HFF-Myc (cell line): ENCODE measurements at places on chromosomes 3 and 15.

DNA sequence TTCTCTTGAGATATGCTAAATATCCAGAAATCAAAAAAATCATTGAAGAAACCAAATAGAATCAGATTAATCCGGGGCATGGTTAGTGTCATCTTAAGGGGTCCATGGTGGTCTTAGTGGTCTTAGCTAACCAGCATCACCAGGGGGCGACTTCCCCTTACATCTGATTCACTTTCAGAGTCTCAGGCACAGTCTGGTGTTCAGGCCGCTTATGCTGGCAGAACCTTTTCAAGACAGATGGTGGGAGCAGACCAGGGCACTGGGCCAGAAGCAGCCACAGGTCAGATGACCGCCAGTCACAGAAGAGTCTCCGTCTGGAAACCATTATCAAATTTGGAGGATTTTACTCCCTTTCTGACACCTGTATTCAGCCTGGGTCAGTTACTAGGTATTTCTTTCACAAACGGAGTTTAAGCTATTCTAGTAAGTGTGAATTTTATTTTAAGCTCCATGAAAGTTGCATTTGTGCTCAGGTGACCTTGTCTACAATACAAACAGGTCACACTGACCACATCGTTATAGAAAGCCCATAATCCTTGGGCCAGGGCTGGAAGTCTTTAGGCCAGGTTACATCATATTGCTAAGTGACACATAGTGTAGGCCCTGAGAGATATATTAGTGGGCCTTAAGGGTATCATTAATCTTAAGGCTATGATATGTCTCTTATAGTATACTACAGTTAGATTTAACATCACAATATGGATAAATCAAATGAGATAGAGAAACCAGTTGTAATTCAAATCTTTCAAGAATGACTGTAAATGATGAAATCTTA, 365.5 kb downstream of the GBE1 start:
- DNase-seq: no peak

GRCh38 chr3:142858043-142858442, 30.8 kb downstream of the PCOLCE2 start:
- DNase-seq: no peak

DNA sequence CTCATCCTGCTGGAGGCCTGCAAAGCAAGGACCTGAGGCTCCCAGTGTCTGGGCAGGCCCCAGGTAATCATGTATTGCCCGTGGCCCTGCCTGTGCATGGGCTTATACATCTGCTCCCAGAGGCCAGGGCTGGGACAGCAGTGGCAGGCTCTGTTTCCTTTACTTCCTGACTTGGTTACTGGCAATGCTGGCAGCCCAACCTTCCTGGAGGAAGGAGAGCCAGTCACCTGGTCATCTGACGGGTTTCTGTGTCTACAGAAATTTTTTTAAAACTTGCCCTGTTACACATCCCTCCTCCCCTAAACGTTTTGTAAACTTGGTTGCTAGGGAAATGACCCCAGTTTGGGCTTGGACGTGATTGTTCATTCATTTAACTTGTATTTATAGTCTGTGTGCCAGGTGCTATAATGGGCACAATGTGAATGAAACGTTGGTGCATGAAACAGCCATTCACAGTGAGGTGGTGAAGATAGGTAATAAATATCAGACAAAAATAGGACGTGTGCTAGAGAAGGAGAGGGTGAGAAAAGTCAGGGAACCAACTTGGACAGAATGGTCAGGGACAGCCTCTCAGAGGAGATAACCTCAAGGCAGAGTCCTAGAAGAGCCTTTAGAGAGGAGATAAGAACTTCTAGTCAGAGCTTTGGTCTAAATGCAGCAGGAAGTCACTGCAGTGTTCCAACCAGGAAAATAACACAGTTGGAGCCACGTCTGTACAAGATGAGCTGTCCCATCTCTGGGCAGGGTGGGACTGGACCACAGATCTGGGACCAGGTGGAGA, 14.1 kb downstream of the TEX264 start:
- DNase-seq: no peak

DNA sequence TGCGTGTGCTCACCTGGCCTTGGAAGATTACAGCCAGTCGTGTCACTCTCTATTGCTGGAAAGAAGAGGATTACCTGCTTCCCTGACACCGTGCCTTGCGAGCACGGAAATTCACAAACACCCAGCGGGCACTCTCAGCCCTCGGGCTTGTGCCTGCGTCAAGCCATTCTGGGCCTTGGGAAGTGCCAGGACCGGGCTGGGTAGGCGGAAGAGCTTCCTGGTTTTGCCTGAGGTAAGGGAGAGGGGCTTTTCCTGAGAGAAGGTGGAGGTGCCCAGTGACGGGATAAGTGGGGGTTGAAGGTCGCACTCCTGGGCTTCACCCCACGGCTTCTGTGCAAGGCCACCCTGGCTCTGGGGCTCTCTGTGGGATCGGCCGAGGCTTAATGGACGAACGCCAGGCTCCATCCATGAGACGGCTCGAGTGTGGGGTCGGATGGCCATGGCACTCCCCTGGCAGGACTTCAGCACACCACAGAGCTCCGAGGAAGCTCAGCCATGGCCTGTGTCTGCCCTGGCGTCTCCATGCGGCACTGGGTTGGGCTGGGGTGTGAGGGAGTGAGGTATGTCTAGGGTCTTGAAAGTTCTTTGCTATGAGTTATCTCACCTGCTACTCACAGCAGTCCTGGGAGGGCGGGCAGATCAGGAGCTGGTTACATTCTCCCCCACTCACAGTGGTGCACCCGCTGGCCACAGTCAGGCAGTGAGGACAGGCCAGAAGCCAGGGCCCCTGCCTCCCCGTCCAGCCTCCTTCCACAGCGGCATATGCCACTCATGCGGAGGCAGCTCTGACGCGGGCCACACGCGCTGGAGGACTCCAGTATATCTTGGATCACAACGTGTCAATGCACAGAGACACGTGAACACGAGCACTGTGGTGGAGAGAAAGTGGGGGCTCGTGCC, 209.0 kb downstream of the XXYLT1 start:
- no peak for DNase-seq

GRCh38 chr3:10602271-10602670, 96.9 kb upstream of the ATP2B2 start:
- DNase-seq: no peak

DNA sequence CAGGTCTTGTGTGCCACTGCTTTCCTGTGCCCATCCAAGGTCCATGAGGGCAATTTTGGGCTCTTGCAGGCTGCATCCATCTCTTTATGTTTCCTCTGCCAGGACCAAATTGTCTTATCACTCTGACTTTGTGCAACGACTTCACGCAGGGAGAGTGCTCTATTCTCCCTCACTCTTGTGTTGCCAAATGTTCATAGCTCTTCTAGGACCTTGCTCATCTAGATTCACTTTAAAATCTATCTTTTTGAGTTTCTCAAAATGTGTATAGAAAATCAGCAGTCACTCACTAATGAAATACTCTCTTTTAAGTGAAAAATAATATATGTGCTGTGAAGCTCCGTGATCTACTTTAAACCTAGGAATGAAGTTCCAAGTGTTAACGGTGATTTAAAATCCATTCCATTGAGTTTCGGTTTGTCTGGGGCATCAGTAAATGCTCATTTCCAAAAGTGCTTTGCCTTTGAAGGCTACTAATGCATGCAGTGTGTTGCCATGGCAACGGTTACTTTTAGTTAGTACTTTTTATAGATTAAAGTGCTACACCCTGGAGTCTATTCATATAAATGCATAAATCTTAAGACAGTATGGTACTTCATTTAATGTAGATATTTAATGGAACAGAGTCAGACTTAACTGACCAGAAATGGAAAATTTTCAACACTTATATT, 46.6 kb upstream of the GOLGA8J start:
- DNase-seq: no peak

- no peak for DNase-seq
Observed at GRCh38 chr3:46112984-46113383, 85.7 kb upstream of the XCR1 start.

- DNase-seq: no peak
Observed at GRCh38 chr15:58314593-58315216, 117.1 kb upstream of the LIPC start.

GRCh38 chr3:69231929-69232440, 109.6 kb upstream of the LMOD3 start:
- no peak for DNase-seq

DNA sequence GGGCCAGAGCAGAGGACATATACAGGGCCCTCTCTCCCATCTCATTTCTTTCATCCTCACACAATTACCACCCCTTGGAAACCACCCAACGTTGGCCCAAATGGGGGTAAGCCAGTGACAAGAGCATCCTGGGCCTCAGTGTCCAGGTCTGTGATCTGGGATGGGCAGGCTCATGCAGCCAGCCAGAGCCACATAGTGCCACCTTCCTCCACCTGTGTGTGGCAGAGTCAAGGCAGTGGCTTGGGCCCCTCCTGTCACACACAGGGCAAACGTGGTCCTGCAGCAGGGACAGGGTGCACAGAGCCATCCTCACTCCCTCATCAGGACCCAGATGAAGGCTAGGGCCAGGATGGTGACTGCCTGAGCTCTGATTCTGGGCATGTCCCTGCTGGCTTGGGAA, 2.3 kb upstream of the MYL3 start:
- DNase-seq: no peak

DNA sequence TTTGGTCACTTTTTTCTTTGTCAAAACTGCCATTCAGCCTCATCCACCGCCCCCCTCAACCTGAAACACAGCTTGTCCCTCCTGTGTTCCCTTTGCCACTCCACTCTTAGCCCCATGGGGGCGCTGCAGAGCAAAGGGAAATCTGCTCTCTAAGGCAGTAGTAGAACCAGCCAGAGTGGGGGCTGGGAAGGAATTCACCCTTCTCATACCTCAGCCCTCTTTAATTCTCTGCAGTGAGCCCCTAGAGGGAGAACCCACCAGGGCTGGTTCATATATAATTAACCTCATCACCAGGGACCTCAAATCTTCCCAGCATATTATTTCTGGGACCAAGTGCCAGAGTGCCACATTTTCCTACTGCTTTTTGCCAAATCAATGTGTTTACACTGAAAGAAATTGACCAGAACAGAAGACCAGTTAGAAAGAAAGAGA, 2.8 kb upstream of the BCL6 start:
- no peak for DNase-seq

DNA sequence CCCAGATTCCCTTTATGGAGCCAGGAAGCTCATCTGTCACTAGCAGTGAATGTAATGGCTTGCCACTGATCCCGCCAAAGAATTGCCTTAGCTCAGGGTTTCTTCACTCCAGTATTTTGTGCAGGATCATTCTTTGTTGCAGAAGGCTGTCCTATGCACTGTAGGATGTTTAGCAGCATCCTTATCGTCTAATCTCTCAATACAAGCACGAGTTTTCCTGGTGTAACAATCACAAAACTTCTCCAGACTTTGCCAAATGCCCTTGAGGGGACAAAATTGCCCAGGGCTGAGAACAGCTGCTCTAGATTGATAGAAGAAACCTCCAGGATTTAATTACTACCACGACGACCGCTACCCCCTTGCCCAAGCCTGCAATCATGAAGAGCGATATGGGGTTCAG, 6.8 kb upstream of the SHQ1 start:
- no peak for DNase-seq

DNA sequence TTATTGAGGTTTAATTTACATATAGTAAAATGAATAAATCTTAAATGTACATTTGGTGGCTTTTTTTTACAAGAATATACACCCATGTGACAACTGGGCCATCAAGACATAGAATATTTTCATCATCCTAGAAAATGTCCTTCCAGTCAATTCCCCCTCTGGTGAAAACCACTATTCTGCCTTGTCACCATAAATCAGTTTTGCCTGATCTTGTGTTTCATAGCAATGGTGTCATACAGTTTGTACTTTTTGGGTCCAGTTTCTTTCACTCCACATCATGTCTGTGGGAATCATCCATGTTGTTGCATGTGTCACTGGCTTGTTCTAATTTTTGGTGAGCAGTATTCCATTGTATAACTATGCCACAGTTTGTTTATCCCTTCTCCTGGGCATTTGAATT, 133.1 kb downstream of the PDCD6IP start:
- no peak for DNase-seq

- no peak for DNase-seq
Observed at GRCh38 chr3:9301798-9302197, 52.4 kb upstream of the SRGAP3 start.

GRCh38 chr3:55556619-55557537, 69.8 kb upstream of the WNT5A start:
- no peak for DNase-seq

- no peak for DNase-seq
Observed at GRCh38 chr3:182027366-182027765, 315.6 kb downstream of the SOX2 start.

GRCh38 chr3:152298393-152299248, 29.9 kb downstream of the MBNL1 start:
- DNase-seq: peak; percentile 96

DNA sequence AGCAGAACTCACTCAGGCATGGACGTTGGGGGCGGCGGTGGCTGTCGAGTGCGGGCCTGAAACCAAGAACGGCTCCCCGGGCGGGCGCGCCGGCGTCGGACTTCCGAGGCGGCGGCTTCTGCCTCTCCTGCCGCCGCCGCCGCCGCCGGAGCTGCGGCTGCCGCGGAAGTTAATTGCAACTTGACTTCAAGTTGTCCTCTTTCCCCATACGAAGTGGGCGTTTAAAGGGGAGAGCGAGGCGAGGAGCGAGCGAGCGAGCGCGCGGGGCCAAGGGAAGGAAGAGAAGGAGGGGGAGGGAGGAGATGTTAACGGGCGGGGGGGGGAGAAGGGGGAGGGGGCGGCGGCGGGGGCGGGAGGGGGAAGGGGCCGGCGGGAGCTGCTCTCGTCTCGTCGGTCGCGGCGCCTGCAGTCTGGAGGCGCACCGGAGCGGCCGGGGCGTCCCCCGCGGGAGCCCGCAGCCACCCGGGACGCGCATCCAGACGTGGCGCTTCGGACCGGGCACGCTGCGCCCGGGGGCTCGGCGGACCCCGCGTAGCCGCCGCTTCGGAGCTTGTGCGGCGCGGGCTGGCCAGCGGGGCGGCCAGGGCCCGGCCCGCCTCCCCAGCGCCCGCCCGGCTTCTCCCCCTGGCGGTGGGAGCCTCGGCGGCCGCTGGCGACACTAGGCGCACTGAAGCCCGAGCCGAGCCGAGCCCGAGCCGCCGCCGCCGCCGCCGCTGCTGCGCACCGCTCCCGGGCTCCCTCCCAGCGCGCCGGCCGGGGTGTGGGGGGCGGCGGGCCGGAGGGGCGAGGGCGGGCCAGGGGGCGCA, 19.7 kb upstream of the SATB1 start:
- DNase-seq: no peak

- DNase-seq: no peak
Observed at GRCh38 chr3:121979734-121980449, 42.2 kb downstream of the ILDR1 start.

DNA sequence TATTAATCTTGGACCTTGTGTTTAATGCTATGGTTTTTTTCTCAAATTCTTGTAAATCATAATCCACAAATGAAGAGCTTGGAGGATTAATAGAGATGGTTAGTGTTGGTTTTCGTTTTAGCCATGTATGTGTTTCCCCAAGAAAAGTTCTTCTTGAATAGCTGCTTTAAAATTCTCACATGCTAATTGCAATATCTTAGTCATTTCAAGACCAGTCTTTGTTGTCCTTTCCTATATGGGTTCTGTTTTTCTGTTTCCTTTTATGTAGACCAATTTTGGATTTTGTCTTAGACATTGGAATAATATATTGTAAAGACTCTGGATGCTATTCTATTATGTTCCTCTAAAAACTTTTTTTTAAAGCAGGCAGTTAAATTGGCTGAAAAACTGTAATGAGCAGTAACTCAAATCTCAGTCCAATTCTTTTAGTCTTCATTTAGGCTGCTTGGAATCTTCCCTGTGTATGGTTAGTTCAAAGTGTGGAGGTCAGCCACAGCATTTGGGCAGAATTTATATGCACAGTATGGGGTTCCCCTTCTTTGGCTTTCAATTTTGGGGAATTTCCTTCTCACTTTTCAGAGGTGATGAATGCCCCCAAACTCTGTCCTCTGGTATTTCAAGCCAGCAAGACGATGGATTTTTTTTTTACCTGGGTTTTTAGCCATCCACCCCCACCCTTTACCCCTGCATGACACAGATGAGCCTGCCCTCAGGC, 39.1 kb upstream of the DNAJC13 start:
- no peak for DNase-seq

GRCh38 chr15:40106203-40107161, 2.2 kb downstream of the BMF start:
- DNase-seq: no peak
